ENCODE measurements at places on chromosomes 13 and 19.

- no peak for DNase-seq
These were observed 10.3 kb downstream of the NEK5 start for GRCh38 chr13:52118595-52118994.

- DNase-seq, result no peak
These were observed 29.6 kb upstream of the CACTIN start for GRCh38 chr19:3656073-3656746.

- peak; percentile 35 for DNase-seq
These were observed 528 bp downstream of the ZNF8 start for GRCh38 chr19:58279042-58279924.

DNA sequence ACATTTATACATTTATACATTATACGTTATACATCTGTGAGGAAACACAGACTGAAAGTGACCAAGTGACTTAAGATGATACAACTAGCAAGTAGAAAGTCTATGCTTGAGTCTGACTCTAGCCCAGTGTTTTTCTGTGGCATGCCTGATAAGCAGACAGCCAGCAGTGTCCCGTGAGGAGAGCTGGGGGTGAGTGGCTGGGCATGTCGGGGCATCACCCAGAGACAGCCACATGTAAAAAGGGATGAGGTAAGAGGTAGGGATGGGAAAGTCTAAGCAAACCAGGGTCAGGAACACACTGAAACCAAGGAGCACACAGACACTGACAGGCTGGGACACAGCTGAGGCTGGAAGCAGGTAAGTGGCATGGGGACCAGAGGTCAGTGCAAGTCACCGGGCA lies 333.2 kb downstream of the FOXO1 start:
- no peak for DNase-seq

DNA sequence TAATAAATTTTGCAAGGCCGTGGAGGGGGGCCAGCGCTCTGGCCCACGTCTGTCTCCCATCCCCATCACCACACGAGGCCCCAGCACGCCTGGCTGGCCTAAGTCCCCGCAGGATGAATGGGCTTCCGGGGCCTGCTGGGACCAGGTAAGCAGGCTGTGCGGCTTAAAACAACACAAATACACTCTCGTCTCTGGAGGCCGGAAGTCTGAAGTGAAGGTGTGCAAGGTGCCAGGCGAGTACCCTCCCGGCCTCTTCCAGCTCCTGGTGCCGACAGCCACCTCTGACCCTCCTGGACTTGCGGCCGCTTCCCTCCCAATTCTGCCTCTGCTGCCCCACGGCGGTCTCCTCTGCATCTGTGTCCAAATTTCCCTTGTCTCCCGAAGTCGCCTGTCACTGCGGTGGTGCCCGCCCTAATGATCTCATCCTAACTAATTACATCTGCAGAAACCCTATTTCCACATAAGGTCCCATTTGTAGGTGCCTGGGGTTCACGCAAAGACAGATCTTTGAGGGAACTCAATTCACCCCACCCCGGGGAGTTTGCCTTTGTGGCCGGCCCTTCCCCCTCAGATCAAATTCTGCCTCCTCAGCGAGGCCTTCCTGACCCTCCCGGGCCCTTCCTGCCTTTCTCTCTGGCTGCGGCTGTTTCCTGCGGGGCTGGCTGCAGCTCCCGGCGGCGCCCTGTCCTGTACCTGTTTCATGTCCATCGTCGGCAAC lies 8.1 kb upstream of the PTBP1 start:
- no peak for DNase-seq

- no peak for DNase-seq
These were observed 27.4 kb upstream of the SIAH3 start for GRCh38 chr13:45878966-45879365.

DNA sequence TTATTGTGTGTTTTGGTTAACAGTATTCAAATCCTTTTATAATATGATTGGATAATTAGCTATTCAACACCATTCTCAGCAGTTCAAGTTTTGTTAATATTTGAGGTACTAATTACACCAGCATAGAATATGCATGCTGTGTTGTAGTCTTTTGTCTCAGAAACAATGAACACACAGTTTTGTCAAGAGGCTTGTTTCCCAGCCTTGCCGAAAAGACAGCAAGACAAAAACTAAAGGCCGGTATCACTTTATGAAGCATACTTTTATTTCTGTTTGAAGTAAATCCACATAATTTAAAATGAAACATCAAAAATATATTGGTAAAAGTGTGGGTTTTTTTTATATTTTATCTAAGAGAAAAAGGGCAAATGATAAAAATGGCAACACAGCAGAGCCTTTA lies 7.5 kb downstream of the GPR180 start:
- no peak for DNase-seq

GRCh38 chr19:54077334-54077733 lies 3.8 kb downstream of the TARM1 start:
- DNase-seq, result no peak

DNA sequence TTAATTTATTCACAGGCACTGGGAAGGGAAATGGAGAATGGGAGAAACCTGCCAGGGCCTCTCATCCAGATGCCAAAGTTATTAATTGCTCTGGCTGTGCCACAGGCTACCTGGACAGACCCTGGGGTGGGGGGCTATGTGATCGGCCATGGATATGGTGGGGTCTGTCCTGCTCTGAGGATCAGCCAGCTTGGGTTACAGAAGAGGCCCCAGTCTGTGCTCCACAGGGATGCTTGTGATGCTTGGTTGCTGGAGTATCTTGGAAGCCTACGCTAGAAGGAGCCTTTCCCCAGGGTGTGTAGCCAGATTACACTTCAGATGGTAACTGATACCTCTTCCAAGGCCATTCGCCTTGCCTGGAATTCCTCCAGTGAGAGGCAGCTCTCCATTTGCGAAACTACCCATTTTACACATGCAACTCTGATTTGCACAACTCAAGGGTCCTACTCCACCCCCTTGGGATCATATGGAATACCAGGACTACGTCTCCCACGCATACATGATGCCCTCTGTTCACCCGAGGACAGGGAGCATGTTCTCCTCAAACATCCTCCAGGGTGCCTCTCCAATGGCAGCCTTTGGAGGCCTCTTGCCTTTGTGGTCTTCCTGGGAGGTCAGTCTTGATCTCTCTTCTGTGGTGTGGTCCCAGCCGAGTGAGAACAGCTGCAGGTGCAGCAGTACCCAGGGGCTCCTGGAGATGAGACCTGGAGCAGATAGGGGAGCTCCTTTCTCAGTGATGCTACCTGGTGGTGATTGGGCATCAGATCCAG lies 186.6 kb upstream of the TSHZ3 start:
- DNase-seq, result no peak

DNA sequence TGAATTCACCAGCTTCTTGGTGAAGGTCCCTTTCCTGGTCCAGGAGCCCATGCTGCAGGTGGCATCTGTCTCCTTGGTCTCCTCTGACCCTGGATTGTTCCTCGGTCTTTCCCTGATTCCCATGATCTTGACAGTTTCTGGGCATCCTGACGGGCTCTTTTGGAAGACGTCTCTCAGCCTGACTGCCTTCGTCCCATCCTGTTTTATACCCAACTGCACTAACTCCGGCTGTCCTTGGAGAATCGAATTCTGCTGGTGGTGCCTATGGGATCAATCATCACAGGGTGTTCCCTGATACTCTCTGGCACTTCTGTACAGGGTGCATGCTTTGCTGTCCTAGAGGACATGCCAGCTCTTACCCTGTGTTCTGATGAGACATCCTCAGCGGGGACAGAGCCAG lies 19.1 kb downstream of the CERS1 start:
- DNase-seq, result no peak

- no peak for DNase-seq
These were observed 390.2 kb downstream of the TSHZ3 start for GRCh38 chr19:30959011-30959410.

GRCh38 chr13:98792785-98793495 lies 40.5 kb upstream of the SLC15A1 start:
- DNase-seq, result no peak

- no peak for DNase-seq
These were observed 4.0 kb downstream of the LENG9 start for GRCh38 chr19:54459282-54460229.

GRCh38 chr13:104522235-104523072 lies 1456.2 kb upstream of the SLC10A2 start:
- no peak for DNase-seq

GRCh38 chr13:21227917-21228316 lies 51.5 kb downstream of the MRPL57 start:
- no peak for DNase-seq

DNA sequence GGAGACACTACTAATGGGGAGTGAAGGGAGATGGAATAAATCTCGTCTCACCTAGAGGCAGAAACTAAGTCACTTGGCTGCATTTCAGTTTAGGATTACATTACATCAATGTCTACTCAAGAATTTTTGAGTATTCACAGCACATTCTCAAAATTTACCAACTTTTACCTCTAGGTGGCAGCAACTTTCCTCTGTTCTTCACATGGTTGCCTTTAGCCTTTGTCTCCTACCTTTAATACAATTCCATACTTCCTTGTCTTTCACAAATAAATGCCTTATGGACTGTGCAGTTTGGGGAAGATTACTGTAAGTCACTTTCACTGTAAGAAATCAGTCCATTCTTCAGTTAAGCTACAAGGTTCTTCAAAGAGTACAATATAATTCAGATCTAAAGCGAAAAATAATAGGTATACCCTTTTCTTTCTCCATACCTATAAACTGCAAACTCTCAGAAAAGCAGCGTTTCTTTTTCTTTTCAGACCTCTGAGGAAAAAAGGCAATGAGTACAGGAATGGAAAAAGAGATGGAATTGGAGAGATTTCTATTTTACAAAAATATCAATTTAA lies 379.4 kb downstream of the KLF12 start:
- DNase-seq, result peak; percentile 84

GRCh38 chr19:6516659-6517291 lies 14.1 kb upstream of the TNFSF9 start:
- peak; percentile 75 for DNase-seq
